ENCODE measurements at places on chromosomes 1 and 21.

DNA sequence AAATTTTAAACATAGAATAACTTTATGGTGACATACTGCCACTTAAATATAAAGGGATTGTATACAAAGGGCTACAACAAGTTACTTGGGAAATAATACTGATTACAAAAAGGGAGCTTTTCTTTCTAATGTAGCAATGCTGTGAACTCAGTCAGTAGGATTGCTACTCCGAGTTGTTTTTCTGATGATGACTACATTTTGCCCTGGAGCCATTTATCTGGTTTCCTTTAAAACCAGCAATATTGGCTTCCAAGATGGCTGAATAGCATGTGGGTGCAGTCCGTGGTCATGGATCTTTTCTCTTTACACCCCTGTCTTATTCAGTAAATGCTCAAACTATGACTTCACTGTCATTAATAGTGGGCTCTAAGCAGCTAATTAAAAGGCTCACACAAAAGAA, 92.6 kb upstream of the NEK7 start:
- DNase-seq: no peak

GRCh38 chr1:212582808-212583615, 25.5 kb upstream of the ATF3 start:
- DNase-seq: no peak

- DNase-seq: no peak
Observed at GRCh38 chr1:98216304-98216703, 295.5 kb upstream of the DPYD start.

GRCh38 chr21:8989721-8990325, 1531.6 kb upstream of the TPTE start:
- DNase-seq: no peak

DNA sequence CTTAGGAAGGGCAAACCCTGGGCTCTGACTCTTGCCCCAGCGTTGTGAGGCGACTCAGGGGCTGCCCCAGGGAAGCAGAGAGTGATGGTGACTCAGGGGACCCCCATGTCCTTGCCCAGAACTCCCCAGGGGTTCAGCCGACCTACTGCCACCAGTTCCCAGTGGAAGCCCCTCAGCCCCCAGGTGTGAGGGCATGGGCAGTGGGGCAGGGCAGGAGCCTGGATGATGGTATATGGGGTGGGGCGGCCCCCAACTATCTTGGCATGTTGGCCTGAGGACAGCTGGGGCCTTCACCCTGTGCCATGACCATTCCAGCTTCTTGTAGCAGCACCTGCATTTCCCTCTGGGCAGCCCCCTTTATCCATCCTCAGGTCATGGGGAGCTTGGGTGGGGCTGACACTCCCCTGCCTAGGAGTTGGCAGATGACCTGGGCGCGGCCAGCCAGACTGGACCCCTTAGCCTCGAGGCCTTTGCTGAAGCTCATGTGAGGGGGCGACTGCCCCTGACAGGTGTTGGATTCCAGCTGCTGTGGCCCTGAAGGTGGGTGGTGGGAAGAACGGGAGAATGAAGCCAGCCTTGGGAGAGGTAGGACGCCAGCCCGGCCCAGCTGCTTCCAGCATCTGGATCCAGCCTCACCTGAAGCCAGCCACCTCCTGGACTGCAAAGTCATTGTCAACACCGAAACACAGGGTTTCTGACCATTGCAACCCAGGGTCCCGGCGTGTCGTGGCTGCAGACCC, 1.8 kb upstream of the FNDC10 start:
- DNase-seq: no peak
